PC-9 (cell line): ENCODE measurements at places on chromosomes 12 and 14. TPM values are rescaled to one million over a fixed set of nuclear protein-coding genes. Genes with fewer than 3 reads are reported as not detected.

DNA sequence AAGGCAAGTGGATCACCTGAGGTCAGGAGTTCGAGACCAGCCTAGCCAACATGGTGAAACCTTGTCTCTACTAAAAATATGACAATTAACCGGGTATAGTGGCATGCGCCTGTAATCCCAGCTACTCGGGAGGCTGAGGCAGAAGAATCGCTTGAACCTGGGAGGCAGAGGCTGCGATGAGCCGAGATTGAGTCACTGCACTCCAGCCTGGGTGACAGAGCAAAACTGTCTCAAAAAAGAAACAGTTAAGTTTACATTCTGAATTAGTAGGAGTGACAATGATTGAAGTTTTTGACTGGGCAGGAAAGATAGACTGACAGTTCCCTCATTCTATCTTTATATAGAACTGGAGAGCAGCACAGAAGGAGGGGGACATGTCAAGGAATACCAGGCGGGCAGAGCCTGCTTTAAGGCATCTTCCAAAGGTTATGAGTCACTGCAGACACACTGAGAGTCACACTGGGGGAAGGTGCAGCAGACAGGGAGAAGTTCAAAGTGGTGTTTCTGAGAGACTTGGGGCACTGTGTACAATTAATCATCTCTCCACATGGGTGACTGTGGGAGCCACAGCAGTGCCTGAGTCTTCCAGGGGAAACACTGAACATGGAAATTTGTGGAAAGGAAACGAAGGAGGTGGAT lies 42.8 kb upstream of the RNASE3 start:
- no peaks in the 10 kb centered on the region for H3K36me3 ChIP-seq
- no peak overlapping the region for H3K4me3 ChIP-seq

GRCh38 chr14:61326847-61327246 lies 5.5 kb downstream of the PRKCH start:
- no peaks in the 10 kb centered on the region for H3K27me3 ChIP-seq
- no peak overlapping the region for H3K4me3 ChIP-seq
- H3K36me3 ChIP-seq: peaks cover 20% of the 10 kb centered on the region; the same call in 1 of the 2 replicates
- peaks cover 35% of the 10 kb centered on the region for H3K4me1 ChIP-seq

GRCh38 chr12:37548266-37548805 lies 768.2 kb upstream of the ALG10B start:
- H3K4me3 ChIP-seq: no peak overlapping the region
- no peaks in the 10 kb centered on the region for H3K27me3 ChIP-seq
- no peaks in the 10 kb centered on the region for H3K4me1 ChIP-seq
- no peak overlapping the region for H3K27ac ChIP-seq

- no peak overlapping the region for H3K27ac ChIP-seq
- no peak overlapping the region for H3K4me3 ChIP-seq
- no peaks in the 10 kb centered on the region for H3K27me3 ChIP-seq
- no peak for DNase-seq
- H3K36me3 ChIP-seq: no peaks in the 10 kb centered on the region
Measured at GRCh38 chr14:84234281-84234680, 1295.7 kb upstream of the FLRT2 start.

GRCh38 chr12:79690142-79690637 lies 574 bp downstream of the PAWR start:
- H3K27me3 ChIP-seq: no peaks in the 10 kb centered on the region
- DNase-seq: no peak
- peak overlapping the region; percentile 82 for H3K4me3 ChIP-seq
- peaks cover 14% of the 10 kb centered on the region for H3K36me3 ChIP-seq
- H3K27ac ChIP-seq: peak overlapping the region; percentile 99

- no peaks in the 10 kb centered on the region for H3K36me3 ChIP-seq
- peaks cover 84% of the 10 kb centered on the region for H3K27me3 ChIP-seq
- no peak overlapping the region for H3K27ac ChIP-seq
- DNase-seq: no peak
- H3K4me1 ChIP-seq: no peaks in the 10 kb centered on the region
Measured at GRCh38 chr14:104443391-104444158, 136.0 kb upstream of the C14orf180 start.

GRCh38 chr12:68416350-68416749 lies 84.2 kb upstream of the MDM1 start:
- no peaks in the 10 kb centered on the region for H3K36me3 ChIP-seq
- no peak for DNase-seq
- H3K4me1 ChIP-seq: no peaks in the 10 kb centered on the region
- no peak overlapping the region for H3K4me3 ChIP-seq
- no peaks in the 10 kb centered on the region for H3K27me3 ChIP-seq

DNA sequence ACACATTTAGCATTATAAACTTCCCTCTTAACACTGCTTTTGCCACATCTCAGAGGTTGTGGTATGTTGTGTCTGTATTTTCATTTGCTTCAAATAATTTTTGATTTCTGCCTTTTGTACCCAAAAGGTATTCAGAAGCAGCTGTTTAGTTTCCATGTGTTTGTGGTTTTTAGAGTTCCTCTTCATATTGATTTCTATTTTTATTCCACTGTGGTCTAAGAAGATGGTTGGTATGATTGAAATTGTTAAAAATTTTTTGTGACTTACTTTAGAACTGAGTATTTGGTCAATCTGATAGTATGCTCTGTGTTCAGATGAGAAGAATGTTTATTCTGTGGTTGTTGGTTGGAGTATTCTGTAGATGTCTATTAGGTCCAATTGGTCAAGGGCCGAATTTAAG lies 76.4 kb downstream of the IFNG-AS1 start:
- H3K27me3 ChIP-seq: no peaks in the 10 kb centered on the region
- H3K4me3 ChIP-seq: no peak overlapping the region
- H3K4me1 ChIP-seq: no peaks in the 10 kb centered on the region
- no peak for DNase-seq
- no peaks in the 10 kb centered on the region for H3K36me3 ChIP-seq

GRCh38 chr14:93676416-93676958 lies 111.8 kb downstream of the PRIMA1 start:
- peaks cover 19% of the 10 kb centered on the region; the same call in 1 of the 2 replicates for H3K27me3 ChIP-seq
- H3K36me3 ChIP-seq: no peaks in the 10 kb centered on the region
- H3K27ac ChIP-seq: no peak overlapping the region
- DNase-seq: no peak
- H3K4me3 ChIP-seq: no peak overlapping the region
- no peaks in the 10 kb centered on the region for H3K4me1 ChIP-seq

DNA sequence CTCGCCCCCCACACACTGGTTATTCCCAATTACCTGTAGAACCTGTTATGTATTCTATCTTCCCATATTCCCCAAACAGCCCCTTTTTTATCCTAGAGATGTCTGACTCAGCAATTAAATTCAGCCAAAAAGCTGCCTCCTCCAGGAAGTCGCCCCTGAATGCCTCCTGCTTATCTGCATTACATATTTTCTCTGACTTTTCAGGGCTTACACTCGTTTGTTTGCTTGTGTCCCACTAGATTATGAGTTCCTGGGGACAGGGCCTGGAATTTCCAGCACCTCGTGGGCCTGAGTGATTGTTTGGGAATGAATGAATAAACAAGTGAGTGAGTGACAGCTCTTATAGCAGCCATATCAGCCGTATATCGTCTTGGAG lies 99.3 kb upstream of the RFLNA start:
- peaks cover 92% of the 10 kb centered on the region for H3K27me3 ChIP-seq
- H3K4me1 ChIP-seq: no peaks in the 10 kb centered on the region
- no peaks in the 10 kb centered on the region for H3K36me3 ChIP-seq
- no peak overlapping the region for H3K4me3 ChIP-seq
- H3K27ac ChIP-seq: no peak overlapping the region

DNA sequence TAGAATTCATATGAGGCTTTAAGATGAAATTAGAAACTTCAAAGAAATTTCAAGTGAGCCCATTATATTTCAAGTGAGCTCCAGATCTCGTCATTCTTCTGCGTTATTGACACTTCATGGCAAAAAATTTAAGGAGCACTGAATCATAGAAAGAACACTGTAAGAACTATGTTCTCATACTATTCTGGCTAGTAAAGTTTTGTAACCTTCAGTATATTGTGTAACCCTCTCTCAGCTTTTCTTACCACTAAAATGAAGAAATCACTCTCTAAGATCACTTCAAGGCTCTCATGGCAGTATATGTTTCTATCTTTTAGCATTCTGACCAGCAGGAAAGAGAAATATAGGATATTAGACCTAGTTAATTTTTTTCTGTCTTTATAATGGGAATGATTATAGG lies 6.3 kb downstream of the GPHN start:
- peaks cover 21% of the 10 kb centered on the region for H3K4me1 ChIP-seq
- DNase-seq: no peak
- H3K4me3 ChIP-seq: no peak overlapping the region
- no peak overlapping the region for H3K27ac ChIP-seq
- no peaks in the 10 kb centered on the region for H3K36me3 ChIP-seq

DNA sequence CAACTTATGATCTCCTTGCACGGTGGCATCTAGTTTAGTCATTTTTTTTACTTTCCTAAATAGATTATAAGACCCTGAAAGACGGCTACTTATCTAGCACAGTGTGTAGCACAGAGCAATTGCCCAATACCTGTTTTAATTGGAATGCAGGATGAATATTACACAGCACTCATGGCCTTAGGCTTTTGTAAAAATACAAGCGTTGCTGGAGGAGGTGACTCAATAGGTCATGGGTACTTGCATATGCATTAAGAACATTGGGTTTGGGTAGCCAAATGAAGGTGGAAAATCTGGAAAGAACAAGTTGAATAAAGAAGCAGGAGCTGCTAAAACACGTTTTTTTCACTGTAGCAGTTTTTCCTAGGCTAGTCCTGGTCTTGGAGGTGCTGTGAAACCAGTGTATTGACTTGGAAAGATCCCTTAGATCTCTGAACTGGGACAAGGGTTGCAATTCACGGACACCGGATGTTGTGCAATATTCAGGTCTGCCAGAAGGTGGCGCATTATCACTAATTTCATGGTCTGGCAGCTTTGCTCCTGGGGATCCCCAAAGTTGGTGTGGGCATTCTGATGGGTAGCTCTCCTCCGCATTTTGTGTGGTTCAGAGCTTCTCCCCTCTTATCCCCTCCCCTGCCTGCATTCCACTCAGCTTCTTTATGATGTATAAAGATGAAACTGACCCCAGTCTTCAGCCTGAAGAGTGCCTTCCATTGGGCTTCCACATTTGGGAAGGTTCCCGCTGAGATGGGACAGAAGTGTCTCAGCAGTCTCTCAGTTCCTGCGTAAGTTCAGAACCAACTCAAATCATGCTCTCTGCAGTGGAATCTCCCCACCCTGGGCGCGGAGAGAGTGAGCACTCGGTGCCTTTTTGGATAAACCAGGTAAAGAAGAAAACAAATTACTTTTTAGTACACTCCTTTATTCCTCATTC lies 278.3 kb downstream of the NRXN3 start:
- H3K27me3 ChIP-seq: no peaks in the 10 kb centered on the region
- no peak overlapping the region for H3K27ac ChIP-seq
- H3K36me3 ChIP-seq: no peaks in the 10 kb centered on the region
- H3K4me1 ChIP-seq: no peaks in the 10 kb centered on the region
- DNase-seq: peak; percentile 25

DNA sequence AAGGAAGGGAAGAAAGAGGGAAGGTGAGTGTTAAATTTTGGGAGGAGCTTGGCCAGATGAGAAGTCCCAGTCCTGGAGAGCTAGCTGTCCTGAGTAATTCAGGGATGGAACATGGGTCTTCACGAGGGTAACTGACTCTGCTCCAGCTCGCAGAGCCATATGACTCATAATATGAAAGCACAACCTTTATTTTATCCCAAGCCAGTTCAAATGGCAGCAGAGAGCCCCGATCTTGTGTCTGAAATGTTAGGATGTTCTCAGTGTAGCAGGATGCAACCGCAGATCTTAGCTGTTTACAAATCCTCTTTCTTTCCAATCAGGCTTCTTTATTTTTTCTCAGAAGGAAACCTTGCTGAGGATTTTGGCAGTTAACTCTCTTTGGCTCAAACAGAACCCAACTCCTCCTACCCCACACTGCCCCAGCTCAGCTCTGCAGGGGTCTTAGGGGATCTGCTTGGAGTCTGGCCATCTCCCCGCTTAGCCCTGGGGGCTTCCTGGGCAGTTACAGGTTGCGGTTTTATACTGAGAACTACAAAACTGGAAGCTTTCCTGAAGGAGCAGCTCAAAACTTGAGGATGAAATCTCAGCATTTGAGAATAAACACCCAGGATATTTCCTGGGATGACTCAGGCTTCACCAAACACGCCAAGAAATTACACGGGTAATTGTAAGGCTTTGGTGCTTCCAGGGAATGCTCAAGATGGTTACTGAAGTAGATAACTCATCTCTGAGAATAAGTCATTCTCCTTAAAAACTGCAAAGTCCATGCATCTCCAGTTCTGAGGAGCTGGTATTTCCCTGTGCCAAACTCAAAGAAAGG lies 92.5 kb downstream of the VCPKMT start:
- 0 out of 2 replicates have a peak, but pooled peaks cover 5% of the 10 kb centered on the region for H3K36me3 ChIP-seq
- H3K4me1 ChIP-seq: peaks cover 22% of the 10 kb centered on the region
- DNase-seq: no peak
- peak overlapping the region; percentile 77 for H3K27ac ChIP-seq

GRCh38 chr14:23053426-23053825 lies 3.9 kb downstream of the CDH24 start:
- H3K4me1 ChIP-seq: peaks cover 8% of the 10 kb centered on the region; the same call in 1 of the 2 replicates
- no peak for DNase-seq
- H3K27me3 ChIP-seq: no peaks in the 10 kb centered on the region
- no peak overlapping the region for H3K4me3 ChIP-seq
- H3K27ac ChIP-seq: no peak overlapping the region

DNA sequence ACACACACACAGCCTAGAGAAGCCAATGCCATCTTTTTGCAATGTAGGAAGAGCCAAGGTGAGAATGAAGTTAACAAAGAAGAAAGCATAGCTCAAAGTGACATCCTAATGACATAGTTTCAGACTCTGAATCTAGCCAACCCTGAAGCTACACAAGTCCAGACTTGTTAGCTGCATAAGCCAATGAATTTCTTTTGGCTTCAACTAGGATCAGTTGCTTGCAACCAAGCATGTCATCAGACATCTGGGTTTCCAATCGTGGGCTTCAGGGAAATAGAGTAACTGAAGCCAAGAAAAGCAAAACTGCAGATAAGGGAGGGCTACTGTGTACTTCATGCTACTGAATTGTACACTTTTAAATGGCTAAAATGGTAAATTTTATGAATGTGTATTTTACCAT lies 4.4 kb upstream of the GPHN start:
- no peaks in the 10 kb centered on the region for H3K27me3 ChIP-seq
- DNase-seq: no peak
- H3K27ac ChIP-seq: no peak overlapping the region
- H3K4me1 ChIP-seq: peaks cover 12% of the 10 kb centered on the region; the same call in 1 of the 2 replicates
- no peak overlapping the region for H3K4me3 ChIP-seq

DNA sequence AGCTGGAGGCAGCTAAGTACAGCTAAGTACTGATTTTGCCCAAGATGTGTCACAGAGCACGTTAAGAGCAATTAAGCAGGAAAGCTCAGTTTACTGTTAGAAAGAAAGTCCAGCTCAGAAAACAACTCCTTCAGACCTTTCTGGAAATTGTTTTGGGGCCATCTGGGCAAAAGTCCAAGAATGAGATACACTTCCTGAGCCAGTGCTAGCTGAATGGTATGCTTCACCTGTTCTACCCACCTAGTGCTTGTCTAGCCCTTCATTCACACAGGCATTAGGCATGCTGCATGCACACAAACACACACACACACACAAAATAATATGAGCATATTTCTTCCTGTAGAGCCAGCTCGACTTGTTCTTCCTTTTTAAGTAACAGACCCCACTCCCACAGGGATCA lies 6.6 kb upstream of the IKZF4 start:
- no peak for DNase-seq
- no peak overlapping the region for H3K27ac ChIP-seq
- H3K4me3 ChIP-seq: no peak overlapping the region
- H3K27me3 ChIP-seq: no peaks in the 10 kb centered on the region
- no peaks in the 10 kb centered on the region for H3K36me3 ChIP-seq

AKAP3 gene
- total RNA-seq: 2.1 and 3.0 TPM in 2 replicates

PARPBP gene
- total RNA-seq: 12.8 and 16.2 TPM in 2 replicates

RAB5B gene
- 98.6 and 122 TPM in 2 replicates for total RNA-seq

KRT74 gene
- not detected in 2 replicates for total RNA-seq

INHBE gene
- 0.73 and 0.90 TPM in 2 replicates for total RNA-seq
